Liver (tissue), 10 donors: ENCODE measurements at places on chromosomes 3 and 15. TPM values are rescaled to one million over a fixed set of nuclear protein-coding genes. Genes with fewer than 3 reads are reported as not detected.

GRCh38 chr3:43766672-43767465, 76.1 kb downstream of the ABHD5 start:
- H3K27me3 ChIP-seq = no peaks in the 10 kb centered on the region
- no peaks in the 10 kb centered on the region for H3K36me3 ChIP-seq
- H3K27ac ChIP-seq = no peak overlapping the region
- no peak for DNase-seq
- peaks cover 2% of the 10 kb centered on the region for H3K4me1 ChIP-seq
- no peak overlapping the region for H3K4me3 ChIP-seq

DNA sequence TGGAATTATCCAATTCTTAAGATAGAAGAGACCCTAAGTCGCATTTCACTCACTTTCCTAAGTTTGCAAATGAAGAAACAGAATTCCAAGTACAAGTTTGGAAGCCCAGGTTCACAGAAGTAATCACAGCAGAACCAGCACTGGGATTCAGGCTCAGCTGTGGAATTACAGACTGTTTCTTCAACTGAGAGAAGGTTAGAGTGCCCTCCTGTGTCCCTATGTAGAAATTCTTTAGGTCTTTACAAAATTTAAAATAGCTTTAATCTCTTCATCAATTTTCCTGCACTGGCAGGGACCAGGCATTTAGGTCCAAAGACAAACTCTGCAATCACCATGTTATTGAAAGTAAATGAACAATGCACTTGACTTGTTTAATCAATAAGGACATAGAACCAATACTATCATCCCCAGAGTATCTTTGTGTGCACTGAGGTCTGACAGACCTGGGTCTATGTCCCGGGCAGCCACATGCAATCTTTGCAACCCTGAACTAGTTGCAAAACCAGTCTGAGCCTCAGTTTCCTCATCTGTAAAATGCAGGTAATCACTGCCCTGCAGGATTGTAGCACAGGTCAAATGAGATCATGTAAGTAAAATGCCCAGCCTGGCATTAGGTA, 96.3 kb upstream of the ZBED2 start:
- no peak overlapping the region for H3K27ac ChIP-seq
- H3K27me3 ChIP-seq = no peaks in the 10 kb centered on the region
- no peak overlapping the region for H3K4me3 ChIP-seq
- no peaks in the 10 kb centered on the region for H3K4me1 ChIP-seq
- DNase-seq = no peak
- no peaks in the 10 kb centered on the region for H3K36me3 ChIP-seq

The LIPH gene
- total RNA-seq = under 0.01 TPM

DNA sequence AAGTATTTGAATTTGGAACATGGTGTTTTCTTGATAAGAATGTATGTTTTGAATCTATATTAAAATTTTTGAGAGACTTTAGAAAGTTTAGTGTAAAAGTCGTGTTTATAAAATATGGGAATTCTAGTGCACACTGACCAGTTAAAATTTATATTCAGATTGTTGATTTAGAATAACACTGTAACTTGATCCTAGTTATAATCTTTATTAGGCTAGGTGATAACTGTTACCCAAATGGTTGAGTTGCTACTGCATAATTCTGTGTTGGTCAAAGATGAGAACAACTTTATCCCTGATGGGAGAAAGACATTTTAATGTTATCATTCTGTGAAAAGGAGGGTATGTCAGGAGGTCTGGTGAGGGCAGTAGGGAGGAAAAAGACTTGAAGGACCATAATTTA, 249.3 kb downstream of the UBE2E2 start:
- H3K36me3 ChIP-seq = no peaks in the 10 kb centered on the region
- H3K4me1 ChIP-seq = no peaks in the 10 kb centered on the region
- no peak for DNase-seq
- H3K27ac ChIP-seq = no peak overlapping the region
- no peaks in the 10 kb centered on the region for H3K27me3 ChIP-seq

DNA sequence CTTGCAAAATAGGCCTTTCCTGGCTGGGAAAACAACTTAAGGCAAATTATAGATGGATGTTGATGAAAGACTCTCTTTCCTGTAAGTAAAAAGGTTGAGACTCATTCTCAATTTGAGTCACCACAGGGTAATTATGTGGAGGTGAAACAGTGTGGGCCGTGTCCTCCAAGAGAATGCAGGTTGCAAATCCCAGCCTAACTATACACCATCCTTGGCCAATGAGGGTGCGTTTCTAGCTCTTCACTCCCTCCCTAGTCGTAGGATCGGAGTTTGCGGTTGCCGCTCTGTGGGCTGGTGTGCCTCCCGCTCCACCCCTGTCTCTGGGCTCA, 259.9 kb downstream of the PLCL2 start:
- no peak for DNase-seq
- H3K27ac ChIP-seq = no peak overlapping the region
- H3K4me1 ChIP-seq = no peaks in the 10 kb centered on the region
- H3K27me3 ChIP-seq = no peaks in the 10 kb centered on the region
- H3K4me3 ChIP-seq = no peak overlapping the region
- no peaks in the 10 kb centered on the region for H3K36me3 ChIP-seq

DNA sequence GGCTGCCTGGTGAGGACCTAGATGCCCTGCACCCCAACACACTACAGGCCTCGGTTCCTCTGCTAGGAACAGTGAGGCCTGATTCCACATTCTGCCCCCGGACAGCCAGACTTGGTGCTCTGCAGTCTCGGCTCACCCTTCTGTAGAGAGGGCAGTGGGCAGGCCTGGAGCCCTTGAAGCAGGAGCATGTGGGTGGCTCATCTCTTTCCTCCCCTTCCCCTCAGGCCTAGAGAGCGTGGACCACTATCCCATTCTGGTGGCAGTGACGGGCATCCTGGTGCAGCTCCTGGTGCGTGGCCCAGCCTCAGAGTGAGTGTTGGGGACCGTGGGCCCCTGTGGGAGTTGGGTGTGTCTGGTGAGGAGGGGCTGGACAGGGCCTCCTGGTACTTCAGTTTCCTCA, 3.3 kb downstream of the AMIGO3 start:
- H3K4me1 ChIP-seq = peaks cover 10% of the 10 kb centered on the region
- H3K27me3 ChIP-seq = no peaks in the 10 kb centered on the region
- H3K27ac ChIP-seq = no peak overlapping the region

DNA sequence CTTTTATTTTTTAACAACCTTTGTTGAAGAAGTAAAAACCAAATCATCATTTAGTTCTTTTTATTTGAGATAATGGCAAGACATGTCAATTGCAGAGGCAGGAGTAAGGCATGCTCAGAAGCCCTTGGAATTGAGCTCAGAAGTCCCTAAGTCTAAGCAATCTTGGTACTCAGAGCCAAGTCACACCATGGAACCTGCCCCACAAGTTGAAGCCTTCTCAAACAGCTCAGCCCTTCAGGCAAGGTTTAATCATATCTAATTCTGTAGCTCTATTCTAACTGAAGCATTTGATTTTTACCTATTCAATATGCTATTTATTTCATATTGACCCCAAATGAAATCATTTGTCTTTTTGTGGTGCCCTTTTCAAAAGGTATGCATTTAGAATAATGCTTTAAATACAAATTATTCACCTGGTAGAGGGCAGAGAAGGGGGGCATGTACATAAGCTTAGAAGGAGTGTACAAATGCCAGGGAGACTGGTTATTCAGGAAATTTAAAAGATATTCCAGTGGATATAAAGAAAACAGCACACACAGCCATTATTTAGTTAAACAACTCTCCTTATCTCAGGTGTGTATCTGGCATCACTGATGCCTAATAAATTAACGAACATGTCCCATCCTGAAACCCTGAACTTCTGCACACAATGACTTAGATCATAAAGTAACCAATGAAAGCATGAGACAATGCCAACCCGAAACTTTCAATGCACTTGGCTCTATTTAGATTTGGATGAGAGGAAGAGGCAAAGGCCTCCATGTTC, 26.2 kb upstream of the TOP2B start:
- H3K4me3 ChIP-seq = no peak overlapping the region
- H3K27ac ChIP-seq = no peak overlapping the region
- no peak for DNase-seq
- H3K27me3 ChIP-seq = no peaks in the 10 kb centered on the region
- no peaks in the 10 kb centered on the region for H3K4me1 ChIP-seq
- no peaks in the 10 kb centered on the region for H3K36me3 ChIP-seq

The RGMA gene
- total RNA-seq = not detected

GRCh38 chr3:46934072-46934471, 42.5 kb downstream of the CCDC12 start:
- no peaks in the 10 kb centered on the region for H3K36me3 ChIP-seq
- DNase-seq = no peak
- H3K4me1 ChIP-seq = peaks cover 30% of the 10 kb centered on the region
- H3K4me3 ChIP-seq = no peak overlapping the region
- peak overlapping the region; percentile 74 for H3K27ac ChIP-seq

- H3K27ac ChIP-seq = no peak overlapping the region
- no peak for DNase-seq
- H3K27me3 ChIP-seq = no peaks in the 10 kb centered on the region
- H3K4me3 ChIP-seq = no peak overlapping the region
- H3K4me1 ChIP-seq = no peaks in the 10 kb centered on the region
Measured at GRCh38 chr3:127570520-127570919, 20.0 kb downstream of the TPRA1 start.

The IL16 gene
- total RNA-seq = 4.7 TPM
